ENCODE measurements at places on chromosomes 1 and 21.
A peak's percentile ranks its signal among the peaks of the same experiment; 100 is the strongest.

- DNase-seq: no peak
These were observed 216.9 kb downstream of the RYR2 start for GRCh38 chr1:237258871-237259270.

GRCh38 chr1:27934818-27935549, at the start of gene SMPDL3B:
SMPDL3B (plus strand) TSS chr1:27935000; CDS start chr1:27935184, 184 bp downstream.
- peak; percentile 18 for DNase-seq

GRCh38 chr1:91651661-91652071, 151.0 kb downstream of the CDC7 start:
- no peak for DNase-seq

GRCh38 chr1:239123260-239123659, 263.1 kb upstream of the CHRM3 start:
- no peak for DNase-seq

DNA sequence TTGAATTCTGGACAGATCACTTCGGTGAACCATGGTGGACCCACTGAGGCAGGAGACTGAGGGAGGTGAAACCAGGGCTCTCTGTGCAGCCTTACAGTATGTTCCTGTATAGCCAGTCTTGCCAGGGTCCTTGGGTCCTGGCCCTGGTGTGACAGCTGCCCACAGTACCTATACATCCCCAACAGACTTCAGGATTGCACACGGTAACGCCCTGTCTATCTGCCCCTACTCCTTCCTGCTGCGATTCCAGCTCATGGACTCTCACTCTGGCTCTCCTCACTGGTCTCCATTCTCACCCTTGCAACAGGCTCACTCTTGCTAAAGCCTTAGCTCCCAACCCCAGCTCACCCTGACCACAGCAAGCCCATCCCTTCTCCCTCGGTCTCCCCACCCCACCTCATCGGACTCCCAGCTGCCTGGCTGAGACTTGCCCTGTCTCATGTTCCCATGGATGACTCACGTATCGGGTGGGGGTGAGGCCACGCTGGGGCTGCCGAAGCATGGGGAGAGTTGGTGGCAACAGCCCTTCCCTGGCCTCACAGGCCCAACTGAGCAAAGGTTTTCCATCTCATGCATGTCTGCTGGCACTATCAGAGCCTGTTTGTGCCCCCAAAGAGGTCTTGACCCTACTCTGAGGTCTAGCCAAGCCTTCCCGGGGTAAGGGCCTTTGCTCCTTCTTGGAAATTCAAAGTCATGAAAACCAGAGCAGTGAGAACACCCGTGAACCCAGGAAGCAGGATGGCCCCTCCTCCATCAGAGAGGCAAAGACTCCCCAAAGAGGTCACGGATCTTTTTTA, 7.1 kb downstream of the PHLDA3 start:
- peak; percentile 91 for DNase-seq

- DNase-seq: no peak
These were observed 74.7 kb downstream of the RUNX1 start for GRCh38 chr21:34974162-34974981.

- DNase-seq: no peak
These were observed 2.2 kb downstream of the DEGS1 start for GRCh38 chr1:224185208-224185607.

- DNase-seq: no peak
These were observed 13.9 kb downstream of the SNIP1 start for GRCh38 chr1:37540036-37540785.

DNA sequence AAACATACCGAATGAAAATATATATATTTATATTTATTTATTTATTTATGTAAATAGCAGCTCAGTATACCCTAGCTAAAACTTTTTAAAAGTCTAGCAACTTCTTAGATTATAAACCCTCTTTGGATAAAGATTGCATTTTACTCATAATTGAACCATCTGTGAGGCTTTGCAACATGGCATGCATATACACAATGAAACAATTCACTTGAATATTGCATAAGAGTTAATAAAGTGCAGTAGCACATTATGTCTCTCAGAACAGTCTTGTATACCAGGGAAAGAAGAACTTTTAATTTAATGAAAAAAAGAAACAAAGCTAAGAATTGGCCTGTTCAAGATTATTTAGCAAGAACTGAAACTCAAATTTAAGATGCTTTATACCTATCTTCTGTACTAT, 1363.9 kb upstream of the ADGRL2 start:
- DNase-seq: no peak

DNA sequence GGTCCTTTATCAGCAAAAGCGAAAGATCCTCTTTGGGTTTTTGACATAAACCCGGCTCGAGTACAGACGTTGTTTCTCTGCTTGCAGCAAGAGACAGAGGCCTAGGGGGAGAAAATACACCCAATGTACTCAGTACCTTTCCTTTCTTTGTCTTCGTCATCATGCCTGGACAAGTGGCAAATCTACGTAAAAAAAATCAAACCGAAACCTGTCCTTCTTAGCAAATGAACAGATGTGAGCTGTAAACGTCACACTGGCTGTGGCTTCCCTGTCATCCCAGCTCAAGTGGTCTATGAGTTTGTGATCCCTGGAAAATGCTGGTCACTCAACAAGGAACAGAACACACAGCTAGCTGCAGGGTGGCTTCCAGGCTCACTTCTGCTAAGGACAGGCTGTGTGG, 39.9 kb downstream of the STPG1 start:
- DNase-seq: no peak

DNA sequence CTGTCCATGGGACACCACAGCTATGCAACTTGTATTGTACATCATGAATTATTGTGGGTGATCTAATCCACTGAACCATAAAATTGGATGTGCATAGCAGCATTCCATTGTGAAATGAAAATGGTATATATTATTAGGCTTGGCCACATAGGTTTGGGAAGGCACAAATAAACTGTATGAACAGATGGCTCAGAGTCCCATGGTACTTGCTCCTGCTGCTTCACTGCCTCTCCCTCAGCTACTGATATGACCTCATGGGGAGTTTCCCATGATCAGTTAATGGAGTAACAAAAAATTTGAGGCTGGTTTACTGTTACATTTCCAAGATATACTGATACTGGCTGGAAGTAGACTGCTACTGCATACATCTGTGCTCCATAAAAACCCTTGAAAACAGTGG, 152.7 kb upstream of the NEGR1 start:
- DNase-seq: no peak

DNA sequence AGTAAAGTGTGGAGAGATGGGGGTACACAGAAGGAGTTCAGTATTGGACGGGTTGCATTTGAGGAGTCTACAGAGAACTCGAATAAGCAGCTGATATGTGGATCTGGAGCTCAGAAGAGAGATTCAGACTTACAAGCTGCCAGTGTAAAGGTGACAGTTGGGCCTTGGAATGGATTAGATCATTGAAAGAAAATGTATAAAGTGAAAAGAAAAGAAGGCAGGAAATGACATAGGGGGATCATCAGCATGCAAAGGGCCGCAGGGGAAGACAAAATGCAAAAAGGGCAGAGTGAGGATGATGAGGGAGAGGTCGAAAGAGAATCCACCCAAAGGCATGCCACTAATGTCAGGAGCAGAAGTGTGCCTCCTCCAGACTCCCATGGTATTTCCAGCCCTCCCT, 273.3 kb downstream of the TNR start:
- no peak for DNase-seq

- peak; percentile 95 for DNase-seq
These were observed 37.0 kb downstream of the NUAK2 start for GRCh38 chr1:205284420-205285144.

- DNase-seq: no peak
These were observed 406.0 kb downstream of the SIPA1L2 start for GRCh38 chr1:232223887-232224286.

GRCh38 chr1:24705260-24706073, 39.8 kb upstream of the CLIC4 start:
- peak; percentile 70 for DNase-seq

GRCh38 chr1:108556499-108556898, 3.4 kb upstream of the EEIG2 start:
- no peak for DNase-seq

Measured in H54 (cell line).